A549 treated with DMSO at 1 μM for 4 hours (cell line): ENCODE measurements at places on chromosomes 7 and 10. TPM values are rescaled to one million over a fixed set of nuclear protein-coding genes. Genes with fewer than 3 reads are reported as not detected.

The RELN gene
- total RNA-seq = 0.03 to 0.13 TPM in 2 of 5 replicates, not detected in the others

The OR9A4 gene
- not detected in 5 replicates for total RNA-seq

The SPDYE2 gene
- total RNA-seq = 0.05 TPM in 1 of 5 replicates, not detected in the others

The MACC1 gene
- total RNA-seq = not detected in 5 replicates

The HSPA12A gene
- 10.9 to 15.2 TPM (median 14.5 TPM) in 5 replicates for total RNA-seq

The VAX1 gene
- total RNA-seq = 1.3 to 1.9 TPM (median 1.5 TPM) in 5 replicates

The SNX10 gene
- 2.8 to 5.4 TPM (median 4.2 TPM) in 5 replicates for total RNA-seq

The CPXM2 gene
- total RNA-seq = 0.02 TPM in 1 of 5 replicates, not detected in the others

The ACSL5 gene
- 0.13 to 0.27 TPM (median 0.21 TPM) in 5 replicates for total RNA-seq

The C10orf67 gene
- total RNA-seq = 0.03 to 0.13 TPM (median 0.06 TPM) in 4 of 5 replicates, not detected in the other

The NYAP1 gene
- 0.52 to 1.1 TPM (median 0.85 TPM) in 5 replicates for total RNA-seq

The HABP2 gene
- total RNA-seq = 0.03 to 0.13 TPM (median 0.08 TPM) in 4 of 5 replicates, not detected in the other

The HOGA1 gene
- total RNA-seq = 0.57 to 1.2 TPM (median 0.96 TPM) in 5 replicates

The TMEM225B gene
- total RNA-seq = 0.79 to 1.0 TPM (median 0.91 TPM) in 5 replicates
